Activated T-cell treated with anti-CD3 and anti-CD28 coated beads for 48 hours (primary cell): ENCODE measurements at places on chromosomes 7 and 10.

- peak; percentile 13 for DNase-seq
These were observed 101.5 kb downstream of the MICALL2 start for GRCh38 chr7:1357601-1358271.

- DNase-seq, result no peak
These were observed 5.7 kb downstream of the GRID2IP start for GRCh38 chr7:6545398-6546126.

- DNase-seq, result no peak
These were observed 165.0 kb downstream of the RGS10 start for GRCh38 chr10:119377451-119377957.

- no peak for DNase-seq
These were observed 31.9 kb downstream of the SH2B2 start for GRCh38 chr7:102318482-102318971.

GRCh38 chr7:131026297-131027000 is 292.4 kb upstream of the KLF14 start:
- DNase-seq, result no peak

DNA sequence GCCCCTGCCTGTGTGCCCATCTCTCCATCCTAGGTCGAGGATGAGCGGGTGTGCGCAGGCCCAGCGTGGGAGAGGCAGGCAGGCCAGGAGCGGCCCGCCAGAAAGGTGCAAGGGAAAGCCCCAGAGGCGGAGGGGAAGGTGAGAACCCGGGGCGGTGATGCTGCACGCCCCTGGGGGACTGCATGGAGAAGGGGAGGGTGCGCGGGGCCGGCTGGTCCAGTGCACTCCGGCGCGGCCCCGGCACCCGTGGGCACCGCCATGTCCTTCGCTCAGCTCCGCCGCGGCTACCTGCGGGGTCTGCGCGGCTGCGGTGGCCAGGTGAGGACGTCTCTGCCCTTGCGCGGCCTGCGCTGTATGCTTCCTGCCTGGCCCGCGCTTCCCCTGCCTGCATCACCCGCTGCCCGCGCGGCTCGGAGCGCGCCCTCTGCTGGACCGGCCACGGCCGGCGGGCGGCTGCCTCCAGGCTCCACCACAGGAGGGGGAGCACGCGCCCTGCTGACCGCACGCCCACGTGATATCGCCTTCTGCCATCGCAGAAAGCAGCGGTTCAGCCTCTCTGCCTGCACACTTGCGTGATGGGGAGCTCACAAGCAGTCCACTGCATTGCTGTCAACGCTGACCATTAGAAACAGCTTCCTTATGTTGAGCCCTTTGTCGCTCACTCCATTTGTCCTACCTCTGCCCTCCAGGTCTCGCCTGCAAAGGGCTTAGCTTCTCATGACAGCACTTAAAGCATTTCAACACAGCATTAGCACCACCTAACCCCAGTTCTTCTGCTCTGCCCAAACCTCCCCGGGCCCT is 73.9 kb downstream of the CXCL12 start:
- DNase-seq, result peak; percentile 71

DNA sequence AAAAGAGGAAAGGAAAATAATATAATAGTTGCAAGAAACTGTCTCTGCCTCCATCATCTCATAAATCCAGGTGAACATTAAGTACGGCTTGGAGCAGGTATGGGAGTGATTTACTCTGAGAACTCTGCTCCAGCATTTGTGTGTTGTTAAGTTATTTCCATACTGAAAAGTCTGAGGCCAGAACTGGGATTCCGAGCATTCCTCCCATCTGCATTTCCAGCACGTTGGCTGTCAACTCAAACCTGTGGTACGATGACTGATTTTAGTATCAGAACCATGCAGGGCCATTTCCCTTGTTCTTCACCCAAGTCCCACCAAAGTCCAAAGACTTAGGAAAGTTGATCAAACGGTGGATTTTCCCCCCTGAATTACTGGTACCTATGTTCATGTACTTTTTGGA is 104.9 kb downstream of the CREB5 start:
- no peak for DNase-seq

DNA sequence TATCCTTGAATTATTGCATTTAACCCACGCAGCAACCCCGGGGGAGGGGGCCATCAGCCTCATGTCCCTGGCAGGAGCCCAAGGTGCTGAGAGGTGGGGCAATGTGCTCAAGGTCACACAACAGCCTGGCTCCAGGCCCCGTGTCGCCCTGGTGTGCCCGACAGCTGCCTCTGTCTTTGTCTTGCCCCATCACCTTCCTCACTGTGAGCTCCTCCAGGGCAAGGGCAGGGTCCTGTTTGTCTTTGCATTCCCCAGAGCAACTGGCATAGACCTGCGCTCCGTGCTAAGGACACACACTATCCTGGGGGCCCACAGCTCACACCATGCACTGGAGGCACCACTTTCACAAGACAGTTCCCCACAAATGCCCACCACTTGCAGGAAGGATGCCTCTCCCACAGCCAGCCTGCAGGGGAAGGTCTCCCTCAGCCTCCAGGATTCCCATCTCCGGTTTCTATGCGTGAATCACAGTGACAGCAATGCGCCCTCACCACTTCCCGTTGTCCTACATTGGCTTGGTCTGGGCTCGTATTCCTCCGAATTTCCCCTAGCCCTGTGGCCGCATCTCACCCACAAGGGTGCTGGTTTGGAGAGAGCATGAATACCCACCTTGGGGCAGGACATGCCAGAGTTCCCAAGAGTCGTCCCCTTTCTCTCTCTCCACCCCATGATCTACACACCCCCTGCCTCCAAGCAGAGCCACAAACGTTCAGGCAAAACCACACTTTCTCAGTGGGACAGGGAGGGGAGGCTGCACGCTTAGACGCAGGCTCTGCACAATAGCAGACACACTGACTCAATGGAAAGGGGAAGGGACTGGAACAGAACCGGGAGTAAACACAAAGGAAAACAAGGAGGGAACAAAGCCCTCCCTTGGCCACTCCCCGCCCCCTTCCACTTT is 10.3 kb downstream of the ITPRIP start:
- no peak for DNase-seq

GRCh38 chr10:104297697-104298660 is 29.0 kb downstream of the GSTO2 start:
- peak; percentile 44 for DNase-seq

GRCh38 chr10:114856544-114857287 is 35.1 kb downstream of the FHIP2A start:
- no peak for DNase-seq

DNA sequence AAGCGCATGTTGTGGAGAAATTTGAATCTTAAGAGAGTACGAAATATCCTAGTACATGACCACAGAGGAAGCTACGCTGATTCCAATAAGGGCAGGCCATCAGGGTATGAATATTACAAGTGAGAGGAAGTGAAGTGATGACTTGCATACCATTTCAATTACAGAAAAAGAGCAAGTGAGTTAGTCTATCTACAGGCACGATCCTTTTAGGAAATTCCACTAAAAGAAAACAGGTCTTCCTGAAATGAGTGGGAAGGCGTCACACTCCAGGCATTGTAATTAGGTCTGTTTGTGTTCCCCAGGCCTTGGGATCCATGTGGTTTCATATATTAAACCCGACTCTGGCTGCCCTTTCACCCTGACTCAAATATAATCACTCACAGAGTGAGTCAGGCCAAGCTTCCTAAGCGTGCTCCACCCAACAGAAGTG is 152.5 kb downstream of the SEMA3A start:
- no peak for DNase-seq

DNA sequence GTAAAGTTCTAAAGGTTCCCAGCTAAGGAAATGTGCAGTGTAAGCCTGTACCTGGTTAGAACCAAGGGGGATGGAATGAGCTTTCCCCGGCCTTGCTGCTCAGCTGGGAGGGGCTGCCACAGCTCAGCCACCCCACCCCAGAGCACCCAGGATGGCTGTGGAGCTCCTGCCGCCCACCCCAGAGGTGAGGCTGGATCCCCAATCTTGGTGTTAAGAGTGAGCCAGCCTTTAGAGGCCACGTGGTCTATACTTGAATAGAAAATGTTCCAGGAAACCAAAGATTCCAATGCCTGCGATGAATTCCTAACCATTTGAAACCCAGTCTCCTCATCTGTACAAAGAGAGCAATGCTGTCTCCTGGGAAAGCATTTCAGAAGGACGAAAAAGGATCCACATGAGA is 16.5 kb downstream of the DIP2C start:
- no peak for DNase-seq

GRCh38 chr7:99825452-99825851 is 2.4 kb upstream of the CYP3A43 start:
- no peak for DNase-seq

DNA sequence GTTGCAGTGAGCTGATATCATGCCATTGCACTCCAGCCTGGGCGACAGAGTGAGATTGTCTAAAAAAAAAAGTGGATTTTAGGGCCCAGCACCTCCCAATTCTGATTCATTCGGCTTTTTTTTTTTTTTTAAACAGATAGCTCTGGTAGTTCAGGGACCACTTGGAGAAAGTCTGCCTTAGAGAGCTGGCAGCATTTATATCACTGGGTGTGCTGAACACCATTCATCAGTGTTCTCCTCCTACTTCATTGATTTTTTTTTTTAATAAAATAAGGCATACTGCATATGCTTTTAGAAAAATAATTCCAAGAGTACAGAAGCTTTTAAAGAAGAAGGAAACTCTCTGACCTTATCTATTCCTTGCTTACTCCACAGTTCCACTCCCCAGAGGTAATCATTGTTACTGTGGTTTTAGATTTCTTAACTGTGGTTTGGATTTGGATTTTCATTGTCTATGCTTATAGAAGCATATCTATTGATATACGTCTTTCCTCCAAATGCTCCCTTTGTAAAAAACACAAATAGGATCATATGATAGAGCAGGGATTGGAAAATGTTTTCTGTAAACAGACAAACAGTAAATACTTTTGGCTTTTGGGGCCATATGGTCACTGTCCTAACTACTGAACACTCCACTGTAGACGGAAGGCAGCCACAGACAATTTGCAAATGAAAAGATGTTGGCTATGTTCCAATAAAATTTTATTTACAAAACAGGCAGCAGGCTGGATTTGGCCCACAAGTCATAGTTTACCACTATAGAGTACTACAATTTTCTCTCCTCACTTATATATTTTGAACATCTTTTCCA is 21.1 kb upstream of the SAR1A start:
- DNase-seq, result no peak

GRCh38 chr10:53864846-53865245 is 936.2 kb downstream of the PCDH15 start:
- DNase-seq, result no peak

DNA sequence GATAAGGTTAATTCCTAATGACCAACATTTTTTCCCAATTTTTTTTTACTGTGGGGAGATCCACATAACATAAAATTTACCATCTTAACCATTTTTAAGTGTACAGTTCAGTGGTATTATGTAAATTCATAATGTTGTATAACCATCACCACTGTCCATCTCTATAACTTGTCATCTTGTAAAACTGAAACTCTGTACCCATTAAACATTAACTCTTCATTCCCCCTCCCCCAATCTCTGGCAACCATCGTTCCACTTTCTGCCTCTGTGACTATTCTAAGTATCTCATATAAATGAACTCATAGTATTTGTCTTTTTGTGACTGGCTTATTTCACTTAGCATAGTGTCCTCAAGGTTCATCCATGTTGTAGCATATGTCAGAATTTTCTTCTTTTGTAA is 46.0 kb upstream of the HPS1 start:
- DNase-seq, result no peak
